ENCODE measurements at places on chromosomes 6 and 20.

GRCh38 chr6:1762203-1762602 lies 152.5 kb downstream of the FOXC1 start:
- no peak overlapping the region for H3K27ac ChIP-seq
- DNase-seq, result no peak
- no peaks in the 10 kb centered on the region for H3K4me1 ChIP-seq
- no peaks in the 10 kb centered on the region for H3K36me3 ChIP-seq

GRCh38 chr6:149134511-149134933 lies 183.0 kb upstream of the TAB2 start:
- no peaks in the 10 kb centered on the region for H3K36me3 ChIP-seq
- no peak for DNase-seq
- no peak overlapping the region for H3K4me3 ChIP-seq

DNA sequence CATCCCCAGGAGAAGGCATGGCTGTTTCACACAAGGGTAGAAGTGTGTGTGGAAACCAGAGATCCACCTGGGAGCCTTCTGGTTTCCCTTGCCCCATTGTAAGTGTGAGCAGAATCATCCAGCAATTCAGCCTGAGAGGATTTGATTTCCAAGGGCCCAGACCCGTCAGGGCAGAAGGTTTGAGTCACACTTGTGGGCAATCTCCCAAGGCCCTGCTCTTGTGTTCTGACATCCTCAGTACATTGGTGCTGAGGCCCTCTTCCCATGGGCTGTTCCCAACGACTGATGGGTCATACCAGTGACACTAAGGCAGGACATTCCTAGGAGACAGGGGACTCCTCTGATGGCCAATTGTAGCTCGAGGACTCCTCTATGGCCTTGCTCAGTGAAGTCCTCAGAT lies 58.2 kb upstream of the POLR1H start:
- H3K4me1 ChIP-seq, result no peaks in the 10 kb centered on the region
- no peak overlapping the region for H3K4me3 ChIP-seq
- no peak for DNase-seq
- peaks cover 16% of the 10 kb centered on the region for H3K27me3 ChIP-seq
- no peak overlapping the region for H3K27ac ChIP-seq
- no peaks in the 10 kb centered on the region for H3K36me3 ChIP-seq

GRCh38 chr20:19077370-19078220 lies 134.8 kb upstream of the SLC24A3 start:
- no peak overlapping the region for H3K27ac ChIP-seq
- H3K36me3 ChIP-seq, result no peaks in the 10 kb centered on the region
- H3K27me3 ChIP-seq, result no peaks in the 10 kb centered on the region
- H3K4me1 ChIP-seq, result no peaks in the 10 kb centered on the region

DNA sequence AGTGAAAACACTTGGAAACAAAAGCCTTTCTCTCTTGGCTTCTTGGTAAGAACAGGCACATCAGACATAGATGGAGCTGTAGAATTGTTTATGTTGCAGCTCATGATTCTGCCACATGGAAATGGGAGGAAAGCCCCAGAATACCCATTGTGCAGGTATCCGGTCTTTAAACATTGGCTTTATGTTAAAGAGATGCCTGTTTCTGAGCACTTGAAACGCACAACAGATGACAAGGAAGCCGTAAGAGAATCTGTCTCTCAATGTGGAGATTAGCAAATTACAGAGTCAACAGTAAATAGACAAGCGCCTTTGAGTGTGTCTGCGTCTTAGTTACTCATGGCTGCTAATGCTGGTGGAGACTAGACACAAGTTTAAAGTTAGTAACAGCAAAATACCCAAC lies 10.5 kb downstream of the TNFAIP3 start:
- H3K4me3 ChIP-seq, result no peak overlapping the region
- no peak overlapping the region for H3K27ac ChIP-seq
- DNase-seq, result no peak
- H3K4me1 ChIP-seq, result no peaks in the 10 kb centered on the region
- peaks cover 6% of the 10 kb centered on the region for H3K36me3 ChIP-seq

DNA sequence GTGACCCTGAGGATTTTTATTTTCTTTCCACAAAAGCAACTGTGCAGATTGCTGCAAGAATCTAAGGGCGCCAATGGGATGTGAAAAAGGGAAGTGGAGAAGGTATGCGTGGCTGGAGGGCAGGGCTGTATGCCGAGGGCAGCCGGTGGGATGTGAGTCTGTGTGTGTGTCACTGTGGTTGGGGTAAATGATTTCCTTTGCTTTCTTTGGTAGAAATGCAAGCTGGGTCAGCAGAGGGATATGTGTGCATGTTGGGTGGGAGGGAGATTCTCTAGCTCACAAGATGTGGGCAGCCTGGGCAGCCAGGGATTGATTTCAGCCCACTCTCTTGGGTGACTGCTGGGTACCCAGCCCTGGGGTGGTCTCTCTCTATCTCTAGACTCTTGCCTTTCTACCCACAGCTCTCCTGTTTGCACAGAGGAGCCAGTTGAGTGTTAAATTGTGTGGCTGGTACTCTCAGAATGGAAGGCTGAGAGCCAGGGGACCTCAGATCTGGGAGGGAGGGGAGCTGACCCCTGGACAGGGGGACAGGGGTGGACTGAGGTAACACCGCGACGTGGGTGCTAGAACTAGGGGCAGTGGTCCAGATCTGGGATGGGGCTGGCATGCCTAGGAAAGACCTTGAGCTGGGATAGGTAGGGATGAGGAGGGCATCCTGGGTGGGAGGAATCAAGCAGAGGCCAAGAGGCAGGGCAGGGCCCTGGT lies 136.8 kb upstream of the RNF24 start:
- no peak for DNase-seq
- H3K4me3 ChIP-seq, result no peak overlapping the region
- no peaks in the 10 kb centered on the region for H3K4me1 ChIP-seq
- H3K27ac ChIP-seq, result no peak overlapping the region

- no peaks in the 10 kb centered on the region for H3K4me1 ChIP-seq
- no peak overlapping the region for H3K27ac ChIP-seq
- no peaks in the 10 kb centered on the region for H3K27me3 ChIP-seq
- no peak for DNase-seq
- no peaks in the 10 kb centered on the region for H3K36me3 ChIP-seq
Measured at GRCh38 chr6:85396159-85396808, 53.6 kb upstream of the NT5E start.

- no peaks in the 10 kb centered on the region for H3K36me3 ChIP-seq
- DNase-seq, result no peak
- no peaks in the 10 kb centered on the region for H3K4me1 ChIP-seq
- H3K27ac ChIP-seq, result no peak overlapping the region
Measured at GRCh38 chr6:5904532-5904931, 102.2 kb downstream of the NRN1 start.

- no peak overlapping the region for H3K4me3 ChIP-seq
- H3K27ac ChIP-seq, result no peak overlapping the region
- peaks cover 3% of the 10 kb centered on the region for H3K36me3 ChIP-seq
- DNase-seq, result no peak
Measured at GRCh38 chr6:158038291-158039177, 56.9 kb downstream of the SYNJ2 start.

- H3K27ac ChIP-seq, result no peak overlapping the region
- no peak for DNase-seq
- no peak overlapping the region for H3K4me3 ChIP-seq
- peaks cover 10% of the 10 kb centered on the region for H3K4me1 ChIP-seq
Measured at GRCh38 chr20:47971058-47971791, 185.9 kb upstream of the SULF2 start.

- no peaks in the 10 kb centered on the region for H3K36me3 ChIP-seq
- H3K4me1 ChIP-seq, result peaks cover 2% of the 10 kb centered on the region
- H3K27me3 ChIP-seq, result no peaks in the 10 kb centered on the region
- DNase-seq, result no peak
- H3K4me3 ChIP-seq, result no peak overlapping the region
Measured at GRCh38 chr6:166379800-166380199, 2.9 kb downstream of the MPC1 start.

DNA sequence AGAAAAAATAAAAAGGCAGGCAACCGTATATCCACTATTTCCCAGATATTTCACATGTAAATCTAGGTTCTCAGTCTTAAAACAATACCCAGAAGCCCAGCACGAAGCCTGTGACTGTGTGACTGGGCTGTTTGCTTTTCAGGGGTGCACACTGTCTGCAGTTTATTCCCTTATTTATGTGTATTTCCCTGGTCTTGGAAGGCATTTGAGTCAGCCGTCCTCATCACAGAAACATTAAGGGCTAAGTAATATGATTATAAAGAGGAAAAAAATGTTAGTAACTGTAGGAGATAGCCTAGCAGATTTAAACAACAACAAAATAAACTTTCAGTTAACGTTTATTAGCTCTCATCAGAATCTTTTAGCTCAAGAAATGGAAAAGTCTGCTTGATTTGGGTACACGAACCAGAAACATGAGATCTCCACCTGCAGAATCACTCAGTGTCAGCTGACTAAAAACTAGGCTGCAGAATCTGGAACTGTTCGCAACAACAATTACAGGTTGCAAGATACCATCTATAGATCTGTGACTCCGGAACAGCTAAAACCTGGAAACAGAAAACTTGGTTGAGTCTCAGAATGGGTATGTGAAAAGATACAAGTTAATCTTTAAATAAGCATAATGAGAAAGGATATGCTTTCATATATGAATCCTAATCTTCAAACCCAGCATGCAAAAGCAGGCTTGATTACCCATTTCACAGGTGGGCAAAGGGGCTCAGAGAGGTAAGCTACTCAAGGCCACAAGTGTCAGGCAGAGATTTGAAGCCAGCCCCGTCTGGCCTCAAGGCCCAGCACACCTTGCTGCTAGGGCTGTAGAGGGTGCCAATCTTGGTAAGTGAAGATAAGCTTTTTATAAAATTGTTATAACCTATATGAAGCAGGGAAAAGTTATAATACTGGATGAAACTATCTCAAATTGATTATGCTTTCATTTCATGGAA lies 21.1 kb downstream of the GCLC start:
- DNase-seq, result no peak
- H3K27me3 ChIP-seq, result no peaks in the 10 kb centered on the region
- peaks cover 3% of the 10 kb centered on the region for H3K4me1 ChIP-seq
- no peak overlapping the region for H3K27ac ChIP-seq
- H3K4me3 ChIP-seq, result no peak overlapping the region

- DNase-seq, result no peak
- no peaks in the 10 kb centered on the region for H3K36me3 ChIP-seq
- H3K4me1 ChIP-seq, result no peaks in the 10 kb centered on the region
- no peak overlapping the region for H3K27ac ChIP-seq
Measured at GRCh38 chr6:49257549-49257948, 205.5 kb downstream of the MMUT start.

DNA sequence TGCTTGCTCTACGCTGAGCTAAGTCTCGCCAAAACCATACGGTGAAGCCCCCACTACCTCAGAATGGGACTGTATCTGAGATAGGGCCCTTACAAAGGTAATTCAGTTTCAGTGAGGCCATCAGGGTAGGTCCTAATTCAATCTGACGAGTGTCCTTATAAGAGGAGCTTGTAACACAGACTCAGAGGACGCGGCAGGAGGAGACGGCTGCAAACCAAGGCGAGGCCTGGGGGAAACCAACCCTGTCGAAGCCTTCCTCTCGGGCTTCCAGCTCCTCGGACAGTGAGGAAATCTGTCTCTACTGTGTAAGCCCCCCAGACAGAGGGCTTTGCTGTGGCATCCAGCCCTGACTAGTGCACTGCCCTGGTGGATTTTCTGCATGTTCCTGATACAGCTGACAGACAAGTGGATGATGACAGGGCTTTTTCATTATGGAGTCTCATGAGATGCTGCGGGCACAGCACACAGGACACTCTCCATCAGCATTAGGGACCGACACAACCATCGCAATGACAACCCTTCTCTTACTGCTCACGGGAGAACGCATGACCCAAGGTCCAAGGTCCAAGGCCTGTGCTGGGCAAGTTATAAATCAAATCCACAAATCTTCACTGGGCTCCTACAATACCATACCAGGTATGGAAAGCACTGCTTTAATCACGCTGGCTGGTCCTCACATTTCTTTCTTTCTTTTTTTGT lies 48.2 kb downstream of the SSR1 start:
- no peaks in the 10 kb centered on the region for H3K27me3 ChIP-seq
- peaks cover 7% of the 10 kb centered on the region for H3K4me1 ChIP-seq
- H3K36me3 ChIP-seq, result no peaks in the 10 kb centered on the region
- H3K27ac ChIP-seq, result no peak overlapping the region

DNA sequence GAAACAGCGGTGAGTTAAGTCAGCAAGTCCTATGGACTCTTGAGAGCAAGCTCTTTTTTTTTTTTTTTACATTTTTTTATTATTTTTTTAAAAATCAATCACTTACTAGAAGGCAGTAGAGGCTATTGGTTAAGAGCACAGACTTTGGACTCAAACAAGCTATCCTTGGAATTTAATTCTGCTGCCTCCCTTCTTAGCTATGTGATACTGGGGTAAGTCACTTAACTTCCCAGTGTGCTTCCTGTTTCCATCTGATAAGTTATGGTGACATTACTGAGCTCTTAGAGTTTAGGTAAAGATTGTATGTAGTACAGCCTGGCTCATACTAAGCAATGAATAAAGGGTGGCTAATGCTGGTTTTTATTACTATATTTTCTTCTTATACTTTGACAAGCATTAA lies 770.5 kb upstream of the FLRT3 start:
- no peaks in the 10 kb centered on the region for H3K4me1 ChIP-seq
- no peaks in the 10 kb centered on the region for H3K27me3 ChIP-seq
- no peak for DNase-seq
- no peak overlapping the region for H3K27ac ChIP-seq

- no peak for DNase-seq
- H3K36me3 ChIP-seq, result no peaks in the 10 kb centered on the region
- H3K4me1 ChIP-seq, result no peaks in the 10 kb centered on the region
- H3K27me3 ChIP-seq, result no peaks in the 10 kb centered on the region
- H3K4me3 ChIP-seq, result no peak overlapping the region
- H3K27ac ChIP-seq, result no peak overlapping the region
Measured at GRCh38 chr20:8153281-8153908, 21.3 kb downstream of the PLCB1 start.

- no peak for DNase-seq
- H3K36me3 ChIP-seq, result peaks cover 3% of the 10 kb centered on the region
- peaks cover 4% of the 10 kb centered on the region for H3K27me3 ChIP-seq
- no peak overlapping the region for H3K4me3 ChIP-seq
- H3K4me1 ChIP-seq, result peaks cover 5% of the 10 kb centered on the region
Measured at GRCh38 chr20:56634307-56634706, 5.2 kb downstream of the TFAP2C start.

- H3K27ac ChIP-seq, result no peak overlapping the region
- no peaks in the 10 kb centered on the region for H3K27me3 ChIP-seq
- no peak for DNase-seq
- H3K4me1 ChIP-seq, result 0 out of 2 replicates have a peak, but pooled peaks cover 2% of the 10 kb centered on the region
Measured at GRCh38 chr6:93731306-93731705, 311.9 kb upstream of the EPHA7 start.

- H3K4me3 ChIP-seq, result no peak overlapping the region
- H3K27ac ChIP-seq, result no peak overlapping the region
- H3K4me1 ChIP-seq, result no peaks in the 10 kb centered on the region
Measured at GRCh38 chr6:108186226-108186625, 20.4 kb downstream of the NR2E1 start.

GRCh38 chr6:140208286-140208685 lies 833.8 kb upstream of the CITED2 start:
- no peaks in the 10 kb centered on the region for H3K36me3 ChIP-seq
- H3K4me3 ChIP-seq, result no peak overlapping the region

Data from iPS DF 6.9 (cell line).